Muscle of leg (tissue), 16 donors: ENCODE measurements at places on chromosomes 7 and 10.

GRCh38 chr7:104845557-104845956, 168.4 kb upstream of the KMT2E start:
- no peak for DNase-seq

GRCh38 chr7:71348821-71349681, 217.1 kb downstream of the GALNT17 start:
- DNase-seq = peak; percentile 37

DNA sequence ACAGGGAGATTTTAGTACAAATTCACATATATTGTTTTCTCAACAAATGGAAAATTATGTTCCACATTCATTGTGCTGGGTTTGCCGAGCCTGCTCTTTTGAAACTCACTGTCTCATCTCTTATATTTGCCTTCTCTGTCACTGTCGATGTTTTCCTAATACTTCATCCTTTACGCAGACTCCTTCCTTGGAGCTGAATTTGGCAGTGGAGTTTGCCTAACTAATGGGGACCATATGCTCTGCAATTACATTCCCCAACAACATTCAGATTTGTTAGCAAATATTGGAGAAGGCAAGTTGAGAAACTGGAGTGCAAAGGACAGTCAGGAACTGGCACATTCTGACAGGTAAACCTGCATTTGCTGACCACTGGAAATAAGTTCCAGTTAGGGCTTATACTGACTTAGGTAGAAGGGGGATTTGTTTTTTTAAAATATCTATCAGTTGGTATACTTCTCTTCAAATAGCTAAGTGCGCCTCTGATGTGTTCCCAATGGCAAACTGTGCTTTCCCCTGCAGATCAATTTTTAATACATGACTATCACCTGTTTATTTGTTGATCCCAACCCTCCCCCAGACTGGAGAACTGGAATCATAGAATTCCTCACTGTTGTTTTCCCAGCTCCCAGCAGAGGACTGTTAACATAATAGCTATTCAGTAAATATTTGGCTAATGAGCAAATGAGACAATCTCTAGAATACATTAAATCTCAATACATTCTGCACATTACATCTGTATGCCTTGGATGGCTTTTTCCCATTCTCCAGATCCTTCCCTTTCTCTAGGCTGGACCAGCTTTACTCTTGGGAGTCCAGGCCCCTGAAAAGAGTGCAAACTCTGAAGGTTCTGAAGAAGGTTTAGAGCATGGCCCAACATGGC, 769.3 kb downstream of the KCNMA1 start:
- peak; percentile 94 for DNase-seq

DNA sequence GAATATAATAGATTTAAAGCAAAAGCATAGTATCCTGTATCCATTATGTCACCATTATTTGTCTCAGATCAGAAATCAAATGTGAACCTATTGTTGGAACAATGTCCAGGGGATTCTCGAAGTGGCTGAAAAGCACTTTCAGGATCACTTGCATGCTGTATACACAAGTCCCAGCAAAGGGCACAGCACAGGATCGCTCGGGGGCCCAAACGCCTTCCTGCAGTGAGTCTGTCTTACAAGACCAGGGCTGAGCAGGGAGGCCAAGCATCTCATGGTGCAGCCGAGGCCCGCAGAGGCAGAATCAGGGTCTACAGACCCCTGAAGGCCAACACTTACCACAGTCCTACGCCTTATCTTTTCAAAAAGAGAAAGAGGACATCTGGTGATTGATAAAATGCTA, 92.3 kb downstream of the TNS3 start:
- no peak for DNase-seq

- no peak for DNase-seq
Measured at GRCh38 chr7:31102151-31102972, 50.3 kb downstream of the ADCYAP1R1 start.

DNA sequence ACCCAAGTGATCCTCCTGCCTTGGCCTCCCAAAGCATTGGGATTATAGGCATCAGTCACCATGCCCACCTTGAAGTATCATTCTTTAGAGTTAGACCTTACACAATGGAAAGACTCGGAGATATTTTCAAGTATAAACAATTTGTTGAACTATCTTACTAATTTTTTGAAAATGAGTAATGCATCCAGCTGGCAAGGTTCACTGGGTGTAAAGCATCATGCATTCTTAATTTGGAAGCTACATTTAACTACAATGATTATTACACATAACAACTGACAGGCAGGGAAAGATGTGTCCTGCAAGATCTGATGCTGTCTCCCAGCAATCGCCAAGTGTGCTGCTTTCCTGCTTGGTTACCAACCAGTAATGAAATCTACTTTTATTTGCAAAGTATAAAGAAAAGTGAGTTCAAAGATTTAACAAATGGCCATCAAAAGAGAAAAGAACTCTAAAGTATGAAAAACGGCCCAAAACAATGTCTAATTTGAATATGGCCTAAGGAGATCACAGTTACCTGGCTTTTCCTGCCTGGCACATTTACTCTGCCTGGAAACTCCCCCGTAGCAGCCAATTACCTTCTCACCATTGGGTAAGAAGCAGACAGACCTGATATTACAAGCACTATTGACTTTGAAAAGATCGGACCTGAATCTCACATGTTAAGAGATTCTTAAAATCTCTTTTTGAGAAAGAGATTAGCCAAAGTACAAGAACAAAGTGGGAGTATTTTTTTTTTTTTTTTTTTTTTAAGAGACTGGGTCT, 59.3 kb upstream of the NMT2 start:
- DNase-seq = no peak

- no peak for DNase-seq
Measured at GRCh38 chr10:11880151-11881029, 57.2 kb downstream of the PROSER2 start.

GRCh38 chr7:158710651-158711102, 6.1 kb upstream of the NCAPG2 start:
- peak; percentile 16 for DNase-seq

GRCh38 chr10:30816159-30816819, 186.7 kb upstream of the LYZL2 start:
- peak; percentile 59 for DNase-seq

DNA sequence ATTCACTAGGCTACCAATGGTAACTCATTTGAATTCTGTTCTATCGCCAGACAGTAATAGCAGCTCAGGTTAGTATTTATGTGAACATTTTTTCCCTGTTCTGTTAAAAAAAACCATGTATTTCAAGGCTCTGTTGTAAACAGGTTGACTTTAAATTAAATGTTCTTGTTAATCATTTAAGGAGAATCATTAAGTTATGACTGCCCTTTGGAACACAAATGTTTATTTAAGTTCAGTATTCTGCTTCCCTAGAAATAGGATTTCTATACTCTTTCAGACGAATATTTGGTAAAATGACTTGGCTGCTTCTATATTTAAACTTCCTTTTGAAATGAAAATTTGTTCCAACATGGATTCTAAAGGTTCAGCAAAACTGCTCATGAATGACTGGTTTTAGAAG, 13.1 kb upstream of the CROT start:
- no peak for DNase-seq

DNA sequence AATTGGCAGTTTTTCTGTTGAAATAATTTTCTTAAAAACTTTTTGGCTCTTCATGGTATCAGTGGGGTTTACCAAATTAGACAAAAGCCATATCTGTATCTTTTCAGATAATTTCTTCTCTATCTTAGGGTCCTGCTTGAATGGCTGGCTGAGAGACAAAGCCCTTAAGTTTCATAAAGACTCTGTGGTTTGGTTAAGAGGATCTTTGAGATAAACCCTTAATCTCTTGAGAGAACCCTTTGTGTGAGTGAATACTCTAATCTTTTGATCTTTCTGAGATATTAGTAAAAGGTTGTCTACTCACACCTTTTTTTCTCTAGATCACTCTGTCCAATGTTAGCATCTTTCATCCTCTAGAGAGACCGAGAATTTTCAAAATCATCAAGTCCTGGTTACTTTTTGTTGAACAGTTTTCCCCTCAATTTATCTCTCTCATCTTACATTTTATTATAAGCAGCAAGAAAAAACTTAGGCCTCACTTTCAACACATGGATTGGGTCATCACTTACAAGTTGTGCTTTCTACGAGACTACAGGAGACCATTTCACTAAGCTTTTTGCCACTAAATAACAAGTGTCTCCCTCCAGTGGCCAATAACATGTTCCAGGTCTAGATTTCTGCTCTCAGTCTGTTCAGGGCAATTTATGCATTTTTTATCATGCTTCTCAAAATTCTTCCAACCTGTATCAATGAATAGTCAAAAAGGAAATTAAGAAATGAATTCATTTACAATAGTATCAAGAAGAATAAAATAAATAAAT, 28.4 kb downstream of the DNAJC9 start:
- DNase-seq = no peak

DNA sequence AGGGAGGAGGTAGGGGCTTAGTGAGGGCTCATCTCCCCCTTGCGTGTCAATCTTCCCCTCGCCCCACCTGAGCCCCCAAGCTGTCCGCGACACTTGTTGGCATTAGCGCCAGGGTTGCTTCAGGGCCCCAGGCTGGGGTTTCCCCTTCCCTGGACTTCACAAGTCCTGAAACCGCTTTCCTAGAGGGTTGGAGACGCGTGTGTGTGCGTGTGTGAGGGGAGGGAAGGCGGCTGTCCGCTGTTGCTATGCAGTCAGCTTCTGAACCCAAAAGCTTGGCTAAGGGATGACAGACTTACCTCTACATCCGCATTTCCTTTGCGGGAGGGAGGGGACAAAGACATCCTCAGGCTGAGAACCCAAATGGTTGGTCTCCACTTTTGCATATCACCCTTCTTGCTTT, 803 bp downstream of the GOLGA7B start:
- DNase-seq = no peak

DNA sequence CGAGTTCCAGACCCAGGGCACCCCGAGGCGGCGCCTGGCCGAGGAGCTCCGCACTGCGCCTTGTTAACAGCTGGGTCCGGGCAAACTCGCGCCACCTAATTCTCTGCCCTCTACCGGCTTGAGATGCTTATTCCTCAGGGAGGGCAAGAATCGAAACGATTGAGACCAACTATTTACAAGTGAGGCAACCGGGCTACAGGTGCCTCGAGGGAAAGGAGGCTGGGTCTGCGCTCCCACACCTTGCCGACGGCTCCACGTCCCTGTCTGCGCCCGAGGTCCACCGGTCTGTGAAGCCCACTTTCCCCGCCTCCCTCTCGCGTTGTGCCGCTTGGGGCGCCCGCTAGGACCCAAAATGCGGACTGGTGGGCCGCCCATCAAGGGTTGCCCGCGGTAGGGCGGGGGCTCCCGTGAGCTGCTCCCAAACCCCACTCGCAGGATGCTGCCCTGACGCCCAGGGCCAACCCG, 527 bp downstream of the AKR1B1 start:
- peak; percentile 57 for DNase-seq

DNA sequence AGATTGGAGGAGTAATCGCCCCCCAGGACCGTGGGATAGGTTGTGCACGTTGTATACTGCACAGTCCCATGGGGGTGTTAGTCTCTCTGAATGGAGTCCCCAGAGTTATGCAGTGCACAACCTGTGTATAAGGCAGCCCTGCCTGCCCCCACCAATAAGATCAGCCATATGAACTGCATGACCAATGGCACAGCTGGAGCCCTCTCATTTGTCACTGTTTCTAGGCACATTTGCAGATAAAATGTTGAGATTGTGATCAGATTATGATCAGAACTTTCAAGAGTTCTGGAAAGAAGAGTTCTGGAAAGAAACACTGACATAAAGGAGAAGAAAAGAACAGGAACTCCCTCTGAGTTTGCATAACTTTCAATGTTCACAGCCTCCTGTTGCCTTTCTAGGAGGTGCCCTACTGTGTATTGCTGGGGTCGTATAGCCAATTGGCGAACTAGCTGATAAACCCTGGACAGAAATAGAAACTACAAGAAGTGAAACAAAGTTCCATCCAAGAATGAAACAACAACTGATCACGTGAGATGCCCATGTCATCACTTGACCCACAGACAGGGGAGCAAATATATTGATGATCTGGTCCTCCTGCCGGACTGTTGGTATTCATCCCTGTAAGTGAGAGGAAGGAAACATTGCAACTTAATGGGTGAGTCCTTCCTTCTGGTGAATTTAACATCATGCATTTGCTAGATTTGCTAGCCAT, 49.6 kb upstream of the TOMM7 start:
- no peak for DNase-seq

GRCh38 chr7:86981127-86981526, 78.3 kb downstream of the ELAPOR2 start:
- DNase-seq = no peak

DNA sequence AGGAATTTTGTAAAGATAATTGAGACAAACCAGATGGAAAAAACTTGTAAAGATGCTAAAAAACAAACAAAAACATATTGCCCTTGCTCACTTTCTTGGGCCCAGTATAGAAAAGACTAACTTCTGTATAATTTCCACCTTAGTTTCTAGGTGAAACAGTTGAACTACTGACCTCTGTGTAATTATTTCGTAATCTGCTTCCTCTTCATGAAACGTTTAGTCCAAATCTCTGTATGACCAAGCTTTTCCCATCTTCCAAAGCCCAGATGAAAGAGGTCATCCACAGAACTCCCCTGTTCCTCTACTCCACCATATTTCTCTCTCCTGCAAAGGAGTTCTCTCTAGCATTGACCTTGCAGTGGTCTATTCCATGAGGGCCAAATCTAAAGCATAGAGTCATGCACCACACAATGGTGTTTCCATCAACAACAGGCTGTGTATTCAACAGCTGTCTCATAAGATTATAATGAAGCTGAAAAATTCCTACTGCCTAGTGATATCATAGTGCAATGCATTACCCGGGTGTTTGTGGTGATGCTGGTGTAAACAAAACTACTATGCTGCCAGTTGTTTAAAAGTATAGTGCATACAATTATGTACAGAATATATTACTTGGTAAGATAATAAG, 647.6 kb downstream of the TNS3 start:
- peak; percentile 14 for DNase-seq

GRCh38 chr7:1058821-1059199, 14.5 kb downstream of the GPR146 start:
- no peak for DNase-seq

DNA sequence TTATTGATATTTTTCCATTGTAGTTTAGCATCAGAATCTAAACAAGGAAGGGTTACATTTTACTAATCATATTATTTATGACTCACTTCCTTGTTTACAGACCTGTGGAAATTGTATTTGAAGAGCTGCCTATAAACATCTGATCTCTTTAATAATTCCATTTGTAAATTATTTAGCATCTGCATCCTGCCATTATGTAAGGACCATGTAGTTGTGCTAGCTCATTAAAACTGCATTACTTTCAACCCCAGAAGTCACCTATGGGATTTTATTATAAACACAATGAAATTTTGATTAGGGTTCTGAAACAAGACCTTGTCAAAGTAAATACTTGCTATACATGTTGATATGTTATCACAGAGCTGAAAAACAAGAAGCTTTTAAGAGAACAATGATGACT, 146.8 kb upstream of the SLC26A5 start:
- DNase-seq = no peak

GRCh38 chr10:73780966-73781365, 882 bp upstream of the CHCHD1 start:
- no peak for DNase-seq

DNA sequence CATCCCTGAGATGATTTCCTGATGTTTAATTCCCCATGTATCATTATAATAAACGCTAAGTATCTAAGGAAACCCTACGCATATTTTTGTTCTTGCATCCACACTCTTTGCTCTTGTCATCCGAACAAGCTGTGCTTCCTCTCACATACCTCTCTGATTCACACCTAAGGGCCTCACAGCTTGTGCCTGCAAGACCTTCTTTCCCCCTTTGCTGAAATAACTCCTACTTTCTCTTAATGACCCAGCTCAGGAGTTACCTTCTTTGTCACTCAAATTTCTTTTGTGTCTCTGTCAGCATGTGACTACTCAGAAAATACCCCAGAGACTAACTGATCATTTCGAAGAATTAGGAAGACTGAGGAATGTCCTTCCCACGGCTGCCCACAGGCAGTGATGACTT, 209.3 kb upstream of the IMMP2L start:
- no peak for DNase-seq
